ENCODE measurements at places on chromosomes 5 and 9.

DNA sequence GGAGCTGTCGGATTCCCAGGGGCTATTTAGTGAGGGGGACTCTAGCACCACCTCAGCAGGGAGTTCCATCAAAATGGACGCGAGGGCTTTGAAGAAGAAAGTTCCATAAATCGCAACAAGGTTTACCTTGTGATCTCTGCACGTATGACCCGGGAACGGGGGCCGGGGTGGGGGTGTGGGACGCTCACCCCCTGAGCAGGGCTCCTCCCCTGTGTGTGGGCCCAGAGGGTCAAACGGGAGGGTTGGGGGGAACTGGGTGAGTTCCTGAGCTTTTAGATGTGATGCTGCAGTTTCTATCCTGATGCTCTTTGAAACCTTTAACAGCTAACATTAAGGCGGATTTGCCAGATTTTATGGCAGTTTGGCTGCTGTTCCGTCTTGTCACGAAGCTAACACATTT is 18.9 kb upstream of the LRRC14B start:
- no peak for DNase-seq

- no peak for DNase-seq
Observed at GRCh38 chr9:92763721-92764380, 782 bp downstream of the BICD2 start.

GRCh38 chr9:110807956-110808598 is 139.5 kb downstream of the MUSK start:
- DNase-seq = no peak

DNA sequence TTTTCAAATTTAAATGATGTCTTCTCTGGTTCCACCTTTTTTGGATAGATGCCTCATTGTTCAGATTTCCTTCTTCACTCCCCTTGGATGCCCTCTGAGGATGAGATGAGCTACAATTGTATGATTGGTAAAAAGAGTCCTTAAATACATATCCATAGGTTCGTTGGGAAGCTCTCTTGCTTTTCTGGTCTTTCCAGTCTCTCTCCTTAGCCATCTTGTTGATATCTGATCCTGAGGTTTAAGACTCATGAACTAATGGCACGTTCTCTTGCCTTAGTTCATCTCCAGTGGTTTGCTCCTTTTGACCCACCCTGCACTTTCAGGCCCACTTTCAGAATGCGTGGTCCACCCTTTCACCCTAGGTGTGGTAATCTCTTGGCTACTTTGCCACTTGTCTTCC is 33.2 kb upstream of the TUT7 start:
- no peak for DNase-seq

DNA sequence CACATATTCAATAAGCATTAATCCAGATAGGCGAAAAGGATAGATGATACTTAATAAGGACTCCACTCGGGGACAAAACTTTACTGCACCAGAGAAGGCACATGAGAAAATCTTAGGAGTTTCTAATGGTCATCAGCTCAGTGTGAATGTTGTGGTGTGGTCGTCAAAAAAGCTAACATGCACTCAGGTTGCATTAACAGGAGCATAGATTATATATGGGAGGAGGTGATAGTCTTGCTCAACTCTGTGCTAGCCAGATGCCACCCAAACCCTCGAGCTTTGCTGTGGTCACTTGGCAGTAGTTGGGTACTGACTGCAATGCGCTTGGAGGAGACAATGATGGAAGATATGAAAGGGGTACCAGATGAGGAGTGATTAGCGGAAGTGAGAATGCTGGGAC is 8.6 kb upstream of the COL27A1 start:
- no peak for DNase-seq

DNA sequence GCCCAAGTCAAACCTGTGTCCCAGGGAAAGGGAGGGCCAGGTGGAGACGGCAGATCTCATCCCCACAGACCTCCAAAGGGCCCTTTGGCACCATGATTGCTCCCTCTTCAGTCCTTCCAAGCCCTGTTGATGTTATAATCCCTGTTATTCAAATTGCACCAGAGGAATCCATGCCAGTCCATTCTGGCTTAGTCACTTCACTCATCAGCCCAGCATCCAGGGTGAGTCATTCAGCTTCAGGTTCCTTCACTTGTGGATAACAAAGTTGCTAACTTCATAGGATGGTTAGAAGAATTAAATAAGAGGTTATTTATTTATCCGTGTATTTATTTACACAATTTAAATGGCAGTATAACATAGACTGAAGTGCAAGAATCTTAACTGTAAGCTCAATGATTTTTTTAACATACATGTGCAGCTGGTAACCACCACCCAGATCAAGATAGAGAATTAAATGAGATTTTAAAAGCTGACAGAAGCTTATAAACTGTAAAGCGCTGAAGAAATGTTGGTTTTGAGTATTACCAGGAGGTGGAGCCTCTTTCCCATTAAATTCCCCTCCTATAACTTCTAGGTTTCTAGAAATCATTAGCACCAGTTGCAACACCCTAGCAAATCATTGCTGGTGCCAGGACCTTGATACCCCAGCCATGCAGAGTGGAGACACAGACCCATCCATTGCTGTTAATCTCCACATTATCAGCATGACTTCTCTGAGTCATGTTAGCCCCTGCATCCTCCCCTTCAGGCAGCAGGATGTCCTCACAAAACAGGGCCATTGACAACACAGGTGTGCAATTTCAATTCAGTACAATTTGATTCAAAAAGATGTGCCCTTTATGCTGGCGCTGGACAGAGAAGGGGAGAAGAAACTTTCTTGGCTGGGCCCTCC is 77.4 kb downstream of the SEC61B start:
- DNase-seq = no peak

- no peak for DNase-seq
Observed at GRCh38 chr9:105670775-105671174, 8.5 kb downstream of the TAL2 start.

DNA sequence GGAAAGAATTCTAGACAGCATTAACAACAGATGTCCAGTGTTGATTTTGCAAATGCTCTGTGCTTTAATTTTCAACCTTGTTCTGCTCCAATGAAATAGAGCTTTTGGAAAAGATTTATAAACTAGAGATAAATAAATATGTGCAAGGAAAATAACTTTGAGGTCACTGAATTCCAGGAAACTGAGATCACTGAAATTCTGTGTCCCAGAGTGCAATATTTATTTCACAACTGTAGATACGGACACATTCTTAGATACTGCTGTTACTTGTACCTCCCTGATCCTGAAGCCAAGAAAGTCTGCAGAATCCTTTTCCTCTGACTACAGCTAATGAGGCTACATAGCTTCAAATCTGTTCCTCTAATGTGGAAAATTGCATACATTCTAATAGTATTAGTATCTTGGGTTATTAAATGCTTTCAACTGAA is 222.9 kb downstream of the DOCK8 start:
- no peak for DNase-seq

- DNase-seq = no peak
Observed at GRCh38 chr9:92633614-92634278, 36.2 kb downstream of the IPPK start.

DNA sequence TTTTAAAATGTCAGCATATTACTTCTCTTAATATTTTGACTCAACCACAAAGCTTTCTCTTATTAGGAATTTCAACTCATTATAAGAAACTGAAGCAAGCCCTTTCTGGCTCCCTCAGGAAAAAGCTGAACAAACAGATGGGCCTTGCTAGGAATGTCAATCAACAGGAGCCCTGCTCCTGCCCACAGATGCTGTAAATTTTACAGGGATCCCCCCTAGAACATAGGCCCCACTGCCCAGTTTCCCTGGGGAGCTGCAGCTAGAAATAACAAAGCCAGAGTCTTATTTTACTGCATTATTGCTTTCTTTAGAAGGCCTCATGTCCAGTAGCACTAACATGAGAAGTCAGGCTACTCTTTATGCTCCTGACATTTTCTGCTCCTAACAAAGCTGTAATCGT is 103.8 kb downstream of the PCSK1 start:
- DNase-seq = no peak

- DNase-seq = no peak
Observed at GRCh38 chr5:90878081-90878480, 319.5 kb downstream of the ADGRV1 start.

DNA sequence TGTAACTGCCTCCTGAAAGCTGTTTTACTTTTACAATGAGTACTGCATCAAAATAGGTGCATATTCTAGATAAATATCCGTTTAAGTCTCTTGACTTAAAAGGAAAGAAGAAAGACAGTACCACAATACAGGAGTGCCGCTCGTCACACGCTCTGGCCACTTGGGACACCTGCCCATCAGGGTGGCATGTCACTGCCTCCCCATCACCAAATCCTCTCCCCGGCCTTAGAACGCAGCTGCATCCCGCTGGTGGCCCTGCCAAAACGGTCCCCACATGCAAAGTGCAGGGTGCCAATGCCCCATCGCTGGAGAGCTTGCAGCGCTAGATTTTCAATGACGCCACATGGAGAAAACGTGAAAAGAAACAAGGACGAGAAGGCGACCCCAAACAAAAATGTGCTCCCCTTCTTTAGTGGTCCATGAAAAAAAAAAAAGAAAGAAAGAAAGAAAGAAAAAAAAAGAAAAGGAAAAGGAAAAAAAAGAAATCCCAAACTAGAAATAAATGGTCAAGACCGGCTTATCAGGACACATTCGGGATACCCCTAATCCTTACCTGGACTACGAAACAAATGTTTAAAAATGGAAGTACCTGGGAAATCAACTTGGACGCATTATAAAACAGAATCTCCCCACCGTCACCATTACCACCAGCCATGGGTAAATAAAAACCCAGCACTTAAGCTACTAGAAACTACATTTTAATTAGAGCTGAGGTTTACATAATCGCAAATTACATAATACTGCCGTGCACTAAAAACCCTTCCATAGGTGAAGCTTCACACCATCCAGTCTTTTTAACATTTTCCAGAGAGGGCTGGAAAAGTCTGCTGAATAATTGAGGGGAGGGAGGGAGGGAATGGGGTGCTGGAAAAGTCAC is 1.0 kb downstream of the ANKH start:
- no peak for DNase-seq

DNA sequence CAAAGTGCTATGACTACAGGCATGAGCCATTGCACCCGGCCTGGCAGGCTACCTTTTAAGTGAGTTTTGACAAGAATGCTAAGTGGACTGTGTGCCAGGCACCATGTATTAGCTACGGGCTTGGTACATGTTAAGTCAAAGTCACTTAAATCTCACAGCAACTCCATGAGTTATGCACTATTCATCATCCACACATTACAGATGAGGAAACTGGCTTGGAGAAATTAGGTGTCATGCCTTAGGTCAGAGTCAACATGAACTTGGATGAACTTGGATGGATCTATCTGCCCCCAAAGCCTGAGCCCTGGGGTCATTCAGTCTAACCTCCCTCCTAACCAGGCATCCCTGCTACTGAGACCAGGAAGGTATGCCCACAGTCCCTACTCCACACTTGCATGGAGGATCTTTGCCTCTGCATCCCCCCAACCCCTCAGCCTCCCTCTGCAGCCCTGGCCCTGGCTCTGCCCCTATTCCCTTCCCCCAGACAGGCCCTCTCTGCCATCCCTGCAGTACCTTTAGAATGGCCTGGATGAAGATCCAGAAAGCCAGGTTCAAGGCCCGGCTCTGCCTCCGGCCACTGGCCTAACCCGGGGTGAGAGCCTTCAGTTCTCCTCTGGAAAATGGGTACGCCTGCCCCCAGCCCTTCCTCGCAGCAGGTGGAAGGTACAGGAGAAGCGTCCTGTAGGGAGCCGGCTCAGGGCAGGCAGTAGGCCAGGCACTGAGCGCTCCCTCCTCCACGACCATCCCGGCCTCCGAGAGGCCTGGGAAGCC is 685 bp upstream of the ADGRD2 start:
- DNase-seq = no peak

DNA sequence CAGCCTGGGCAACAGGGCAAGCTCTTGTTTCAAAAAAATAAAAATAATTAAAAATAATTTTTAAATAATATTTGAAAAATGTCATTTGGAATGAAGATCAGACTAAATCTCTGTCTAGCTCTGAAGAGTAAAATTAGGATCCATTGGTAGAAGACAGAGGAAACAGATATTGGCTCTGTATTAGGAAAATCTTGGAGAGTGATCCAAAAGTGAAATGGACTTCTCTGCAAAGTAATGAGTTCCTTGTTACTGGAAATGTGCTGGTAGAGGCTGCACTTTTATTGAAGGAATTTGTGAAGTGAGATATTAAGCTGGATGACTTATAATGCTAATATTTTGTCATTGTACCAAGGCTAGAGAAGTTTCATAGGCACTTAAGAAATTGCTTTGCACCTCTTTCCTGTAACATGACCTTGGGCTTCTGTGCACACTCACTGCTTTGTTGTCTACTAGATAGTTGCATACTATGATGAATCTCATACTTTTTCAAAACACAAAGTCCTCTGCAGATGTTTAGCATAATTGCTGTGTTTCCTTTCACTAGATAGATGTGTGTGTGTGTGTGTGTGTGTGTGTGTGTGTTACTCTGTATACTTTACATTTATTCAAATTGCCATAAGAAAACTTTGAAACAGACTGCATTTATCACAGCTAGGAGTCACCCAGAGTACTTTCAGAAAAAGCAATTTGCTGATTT is 13.1 kb downstream of the THBS4 start:
- no peak for DNase-seq

DNA sequence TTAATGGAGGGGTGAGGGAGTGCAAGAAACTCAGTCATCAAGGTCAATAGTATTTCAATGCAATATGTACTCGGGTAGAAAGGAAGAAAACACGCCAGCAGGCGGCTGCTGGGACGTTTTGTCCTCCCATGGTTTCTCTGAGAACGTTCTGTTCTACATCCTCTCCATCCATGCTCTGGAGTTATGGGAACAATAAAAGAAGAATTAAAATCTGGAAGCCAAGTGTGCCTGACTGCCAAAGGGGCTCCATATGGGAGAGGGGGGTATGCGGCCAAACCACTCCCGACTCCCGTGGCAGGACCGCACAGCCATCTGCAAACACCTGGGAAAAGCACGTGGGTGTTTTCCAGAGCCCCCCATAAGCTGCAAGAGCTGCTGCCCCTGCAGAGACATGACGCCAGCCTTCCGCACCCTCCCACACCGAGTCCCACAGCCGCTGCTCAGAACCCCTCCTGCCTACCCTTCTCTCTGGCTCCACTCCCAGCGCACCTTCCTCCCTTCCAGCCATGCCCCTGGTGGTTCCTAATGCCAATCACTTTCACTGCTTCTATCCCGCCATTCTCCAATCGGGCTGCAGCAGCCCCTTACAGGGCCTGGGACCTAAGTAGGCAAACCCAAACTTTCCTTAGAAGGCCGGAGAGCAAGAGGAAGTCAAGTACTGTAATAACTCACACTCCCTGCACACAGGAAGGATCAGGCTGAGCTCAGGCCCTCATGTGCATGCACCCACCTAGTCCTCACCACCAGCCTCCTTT is 241.6 kb downstream of the SYK start:
- no peak for DNase-seq

DNA sequence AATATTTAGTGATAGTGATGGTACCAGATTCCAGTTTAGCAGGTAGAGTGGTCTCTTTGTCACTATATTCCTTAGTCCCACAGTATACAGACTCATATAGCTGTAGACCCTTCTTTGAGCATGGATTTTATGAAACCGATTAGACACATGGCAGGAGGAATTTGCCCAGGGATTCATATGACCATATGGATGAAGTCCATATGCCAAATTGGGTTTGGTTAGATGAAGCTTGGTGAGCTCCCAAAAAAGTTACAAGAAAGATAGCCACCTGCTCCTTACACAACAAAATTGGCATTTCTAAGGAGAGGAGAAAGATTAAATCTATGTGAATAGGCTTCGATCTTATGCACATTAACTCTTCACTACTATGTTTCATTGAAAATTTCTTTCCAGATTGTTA is 211.4 kb downstream of the CWC27 start:
- no peak for DNase-seq

- DNase-seq = no peak
Observed at GRCh38 chr5:103526164-103526915, 36.2 kb downstream of the NUDT12 start.

All from NCI-H1048 (cell line).